ENCODE measurements at places on chromosomes 5 and 9.
A peak's percentile ranks its signal among the peaks of the same experiment; 100 is the strongest.

DNA sequence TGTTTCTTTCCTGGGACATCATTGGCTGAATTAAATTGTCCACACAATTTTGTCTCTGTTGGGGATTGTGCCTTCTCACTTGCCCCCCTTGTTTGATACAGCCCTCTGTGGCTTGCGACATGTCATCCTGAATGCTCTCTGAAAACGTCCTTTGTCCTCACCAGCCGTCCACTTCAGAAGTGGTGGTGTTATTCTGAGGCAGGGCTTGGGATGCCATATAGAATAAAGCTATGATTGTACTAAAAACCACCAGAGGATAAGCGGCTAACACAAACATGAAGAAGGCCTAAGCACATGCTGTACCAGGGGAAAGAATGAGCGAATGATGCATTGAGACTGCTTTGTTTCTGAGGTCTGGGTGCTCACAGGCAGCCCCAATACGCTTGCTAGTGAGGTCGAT is 3.5 kb upstream of the SNX30 start:
- DNase-seq = no peak

DNA sequence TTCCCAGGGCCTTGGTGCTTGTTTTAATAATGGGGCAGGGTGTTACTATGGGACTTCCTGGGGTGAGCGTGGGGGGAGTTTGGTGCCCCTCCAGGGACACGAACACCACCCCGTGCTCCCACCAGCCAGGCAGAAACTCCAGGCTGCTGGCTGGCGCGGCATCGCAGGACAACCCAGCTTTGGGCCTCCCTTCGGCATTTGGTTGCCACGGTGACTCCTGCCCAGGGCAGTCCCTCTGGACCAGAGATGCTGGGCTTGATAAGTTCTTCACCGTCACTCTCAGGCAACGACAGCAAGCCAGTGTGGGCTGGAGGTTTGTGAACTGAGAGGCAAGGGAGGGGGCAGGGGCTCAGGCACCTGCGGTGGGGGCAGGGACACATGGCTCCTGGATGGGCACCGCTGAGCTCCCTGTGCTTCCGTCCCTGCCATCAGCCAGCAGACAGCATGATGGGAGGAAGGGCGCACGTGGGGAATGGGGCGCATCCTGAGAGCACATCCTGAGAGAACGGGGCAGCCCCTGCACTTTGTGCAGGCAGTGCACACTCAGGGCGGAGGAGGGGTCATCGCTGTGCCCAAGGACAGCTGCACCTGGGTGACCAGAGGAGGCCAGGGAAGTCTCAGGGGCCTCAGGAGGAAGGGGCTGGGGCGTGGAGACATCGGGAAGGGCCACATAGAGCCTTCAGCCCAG is 116.4 kb downstream of the RXRA start:
- no peak for DNase-seq

DNA sequence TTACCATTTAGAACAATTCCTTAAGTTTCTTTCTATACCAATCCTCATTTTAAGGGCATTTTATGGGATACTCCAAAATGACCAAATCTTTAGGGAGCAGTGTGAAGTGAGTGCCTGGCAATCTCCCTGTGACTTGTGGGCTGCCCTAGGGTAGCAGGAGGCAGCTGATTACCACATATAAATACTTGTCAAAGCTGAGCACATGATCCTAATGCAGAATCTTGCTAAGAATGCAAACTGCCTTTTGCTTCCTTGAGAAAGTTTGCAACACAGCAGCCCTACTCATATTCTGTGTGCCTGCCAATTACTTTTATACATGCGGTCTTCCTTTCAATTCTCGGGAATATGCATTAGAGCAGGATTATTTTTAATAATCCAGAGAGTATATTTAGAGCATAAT is 18.2 kb upstream of the NREP start:
- no peak for DNase-seq

DNA sequence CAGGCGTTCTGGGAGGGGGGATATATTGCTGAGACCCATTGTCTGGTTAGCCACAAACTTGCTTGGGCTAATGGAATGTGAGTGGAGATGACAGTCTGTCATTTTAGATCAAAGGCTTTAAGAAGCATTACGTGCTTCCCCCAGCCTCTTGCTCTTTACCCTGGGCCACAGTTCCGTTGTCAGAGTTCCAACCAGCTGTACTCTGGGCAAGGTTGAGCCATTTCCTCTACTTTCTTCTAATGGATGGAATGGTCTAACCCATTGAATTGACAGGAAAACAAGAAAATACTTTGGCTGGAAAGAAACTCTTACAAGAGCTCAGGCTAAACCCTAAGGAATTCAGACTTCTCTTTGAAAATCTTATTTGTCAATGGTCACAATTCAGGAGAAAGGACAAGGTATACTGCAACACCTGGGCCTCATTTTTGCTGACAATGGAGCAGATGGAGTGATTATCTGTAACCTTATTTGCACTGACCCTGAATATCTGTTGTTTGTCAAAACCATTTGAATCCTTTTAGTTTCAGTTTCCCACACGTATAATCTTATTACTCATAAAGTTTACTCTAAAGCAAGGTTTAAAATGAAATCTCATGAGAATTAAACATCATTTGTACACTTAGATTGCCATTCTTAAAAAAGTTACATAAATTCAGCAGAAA is 231.4 kb downstream of the PDE4D start:
- peak; percentile 3 for DNase-seq

DNA sequence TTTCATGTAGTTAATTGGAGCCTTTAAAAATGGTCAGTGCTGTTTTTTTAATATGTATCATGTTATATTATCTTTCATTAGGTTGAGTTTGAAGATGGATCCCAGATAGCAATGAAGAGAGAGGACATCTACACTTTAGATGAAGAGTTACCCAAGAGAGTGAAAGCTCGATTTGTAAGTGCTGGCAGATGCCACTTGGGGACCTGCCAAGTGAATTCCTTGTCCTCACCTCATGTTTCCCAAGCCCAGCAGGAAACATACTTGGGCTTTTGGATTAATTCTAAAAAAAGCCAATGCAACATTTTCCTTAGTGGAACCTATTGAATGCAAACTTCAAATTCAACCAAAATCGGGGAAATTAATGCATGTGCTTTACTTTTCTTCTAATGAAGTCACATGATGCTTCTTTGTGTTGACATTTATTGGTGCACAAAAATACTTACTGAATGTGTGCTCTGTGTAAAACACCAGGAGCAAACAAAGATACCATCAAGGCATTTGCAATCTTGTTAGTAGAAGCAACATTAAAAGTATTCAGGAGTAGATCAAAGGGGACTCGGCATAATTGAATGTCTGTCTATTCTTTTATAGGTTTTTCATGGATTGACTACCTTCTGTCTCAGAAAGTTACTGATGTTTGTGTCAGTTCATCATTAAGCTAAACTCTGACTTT is 412.1 kb downstream of the KDM4C start:
- no peak for DNase-seq

DNA sequence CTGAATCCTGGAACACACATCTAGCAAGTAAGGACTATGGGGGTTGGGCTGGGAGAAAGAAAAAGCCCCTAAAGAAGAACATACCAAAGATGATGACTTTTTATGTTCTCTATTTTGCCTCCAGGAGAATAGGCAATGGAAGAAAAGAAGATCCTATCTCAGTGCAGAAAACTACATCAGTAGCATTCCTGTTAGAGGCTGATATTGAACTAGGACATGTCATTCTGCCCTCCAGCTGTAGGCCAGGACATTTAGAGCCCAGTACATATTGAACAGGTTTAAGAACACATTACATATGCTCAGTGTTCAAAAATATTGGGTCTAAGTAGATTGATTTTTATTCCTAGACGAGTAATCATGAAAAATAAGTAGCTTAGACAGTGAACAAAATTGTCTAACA is 24.7 kb downstream of the PRLR start:
- no peak for DNase-seq

- DNase-seq = no peak
Measured at GRCh38 chr9:30744871-30745270, 1639.6 kb upstream of the ACO1 start.

GRCh38 chr9:136403538-136403914 is 3.6 kb upstream of the SNAPC4 start:
- DNase-seq = peak; percentile 51

GRCh38 chr5:82849885-82850284 is 227.3 kb downstream of the TMEM167A start:
- DNase-seq = no peak

- DNase-seq = no peak
Measured at GRCh38 chr5:36696059-36696673, 89.8 kb downstream of the SLC1A3 start.

- DNase-seq = no peak
Measured at GRCh38 chr5:83993803-83994202, 273.1 kb upstream of the HAPLN1 start.

GRCh38 chr5:160453751-160454150 is 32.1 kb downstream of the PTTG1 start:
- DNase-seq = no peak

DNA sequence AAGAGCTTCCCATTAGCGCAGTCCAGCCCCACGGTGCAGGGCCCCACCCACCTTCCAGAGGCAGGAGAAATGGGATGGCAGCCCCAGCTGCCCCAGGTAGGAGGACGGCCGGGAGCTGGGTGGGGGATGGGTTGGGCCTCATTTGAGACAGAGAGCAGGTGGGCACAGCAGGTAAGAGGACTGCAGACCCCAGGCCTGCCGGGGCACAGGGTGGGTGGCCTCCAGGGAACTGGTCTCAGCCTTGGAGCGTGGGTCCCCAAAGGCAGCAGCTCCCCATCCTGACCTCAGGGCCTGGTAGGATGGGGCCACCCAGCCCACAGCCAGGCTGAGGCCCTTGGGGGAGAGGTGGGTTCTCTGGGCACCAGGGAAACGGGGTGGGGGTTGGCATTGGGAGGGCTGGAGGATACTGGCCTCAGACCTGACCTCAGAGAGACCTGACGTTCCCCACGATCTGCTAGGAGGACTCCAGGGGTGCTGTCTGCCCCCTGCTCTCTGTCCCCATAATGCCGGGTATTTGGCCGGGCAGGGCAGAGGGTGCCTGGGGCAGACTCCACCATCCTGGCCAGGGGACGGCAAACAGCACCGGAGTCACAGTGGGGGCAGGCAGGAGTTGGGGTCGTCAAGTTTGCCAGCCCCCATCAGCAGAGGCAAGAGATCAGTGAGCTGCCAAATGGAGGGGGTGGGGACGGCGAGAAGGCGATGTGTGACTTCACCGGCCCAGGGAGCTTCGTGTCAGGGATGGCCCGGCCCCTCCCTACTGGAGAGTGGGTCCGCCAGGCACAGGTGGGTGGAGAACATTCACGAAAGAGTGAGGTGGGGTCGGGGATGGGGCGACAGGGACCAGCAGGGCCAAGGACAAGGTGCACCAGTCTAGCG is 6.8 kb upstream of the QRFP start:
- no peak for DNase-seq

- DNase-seq = no peak
Measured at GRCh38 chr9:93894691-93895079, 60.5 kb downstream of the BARX1 start.

DNA sequence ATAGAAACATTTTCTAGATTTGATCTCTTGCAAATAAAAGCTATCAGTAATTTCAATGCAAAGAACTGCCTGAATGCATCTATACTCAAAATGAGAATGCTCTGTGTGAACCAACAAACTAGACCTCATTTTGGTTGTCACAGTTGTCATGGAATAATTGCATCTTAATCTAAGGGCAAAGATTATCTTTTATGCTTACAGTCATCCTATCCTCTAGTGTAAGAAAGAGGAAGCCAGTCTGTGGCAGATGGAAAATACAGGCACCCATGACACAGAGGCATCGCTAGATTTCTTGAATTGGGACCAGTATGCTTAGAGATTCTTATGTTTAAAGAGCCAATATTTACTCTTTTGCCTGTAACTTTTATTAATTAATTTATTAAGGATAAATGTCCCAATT is 95.0 kb downstream of the MACIR start:
- no peak for DNase-seq
